ENCODE measurements at places on chromosomes 3 and 15.
A peak's percentile ranks its signal among the peaks of the same experiment; 100 is the strongest.

DNA sequence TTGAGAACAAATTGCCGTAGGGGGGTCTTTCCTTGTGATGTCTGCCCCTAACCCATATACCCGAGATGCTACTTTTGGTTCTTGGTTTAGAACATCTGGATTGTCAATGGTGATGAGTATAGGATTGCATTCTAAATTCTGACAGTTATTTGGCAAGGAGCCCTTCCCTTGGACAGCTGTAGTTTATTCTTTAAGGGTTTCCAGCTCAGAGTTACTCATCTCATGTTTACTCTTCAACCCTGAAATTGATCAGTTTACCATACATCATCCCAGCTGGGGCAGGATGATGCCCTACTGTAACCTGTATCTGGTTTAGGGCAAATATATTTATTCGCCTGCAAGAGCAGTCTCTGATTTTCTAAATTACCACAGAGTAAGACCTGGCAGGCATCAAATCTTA lies 85.7 kb upstream of the XCR1 start:
- DNase-seq: no peak

GRCh38 chr3:65173841-65174240 lies 486.0 kb upstream of the ADAMTS9 start:
- DNase-seq: no peak

GRCh38 chr3:21642433-21642832 lies 108.6 kb downstream of the ZNF385D start:
- DNase-seq: no peak

- no peak for DNase-seq
These were observed 34.5 kb upstream of the ST3GAL6 start for GRCh38 chr3:98728672-98729071.

DNA sequence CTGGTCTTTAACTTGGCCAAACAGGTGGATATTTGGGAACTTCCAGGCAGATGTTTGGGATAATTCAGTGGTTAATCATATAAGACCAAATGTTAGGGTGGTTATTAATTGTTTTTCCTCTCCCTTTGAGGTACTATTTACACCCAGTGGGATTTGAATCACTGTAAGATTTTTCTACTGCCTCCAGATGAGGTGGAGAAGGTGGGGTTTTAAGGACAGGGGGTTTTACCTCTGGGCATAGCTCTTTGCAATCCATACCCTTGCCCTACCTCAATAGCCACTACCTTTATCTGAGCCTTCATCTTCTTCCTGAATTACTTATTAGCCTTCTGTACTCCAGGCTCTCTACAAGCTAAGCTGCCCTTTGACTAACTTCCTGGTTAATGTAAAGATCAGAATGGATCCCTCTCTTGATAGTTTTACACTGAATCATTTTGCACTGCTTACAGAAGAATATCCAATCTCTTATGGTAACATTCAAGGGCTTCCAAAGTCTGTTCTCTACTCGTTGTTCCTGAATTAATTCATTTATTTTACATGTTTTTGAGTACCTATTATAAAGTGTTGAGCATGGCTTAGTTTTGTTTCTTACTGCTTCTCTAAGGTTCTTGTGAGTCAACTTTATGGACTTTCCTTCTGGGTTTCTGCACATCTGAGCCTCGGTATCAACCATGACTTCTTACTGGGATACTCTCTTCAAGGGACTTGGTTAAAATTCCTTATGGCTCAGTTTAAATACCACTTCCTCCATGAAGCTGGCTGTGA lies 331.2 kb upstream of the TBL1XR1 start:
- no peak for DNase-seq

DNA sequence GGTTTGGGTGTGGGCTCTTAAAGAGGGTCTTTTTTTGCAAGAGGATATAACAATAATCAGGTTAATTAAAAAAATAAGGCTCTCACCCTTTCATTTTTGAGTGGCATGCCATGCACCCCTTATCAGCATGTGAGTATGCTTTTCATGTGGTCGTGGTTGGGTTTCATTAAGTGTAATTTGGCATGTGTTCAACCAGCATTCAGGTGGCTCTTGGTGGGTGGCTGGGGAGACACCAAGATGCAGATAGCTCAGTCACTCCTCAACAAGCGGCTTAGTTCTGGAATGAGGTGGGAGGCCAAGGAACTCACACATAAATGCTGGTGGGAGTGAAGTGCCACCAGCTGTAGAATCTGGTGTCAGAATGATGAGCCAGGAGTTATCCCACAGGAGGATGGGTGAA lies 66.8 kb downstream of the FLNB start:
- DNase-seq: no peak

GRCh38 chr3:42688487-42689420 lies 3.4 kb downstream of the KLHL40 start:
- DNase-seq: no peak

GRCh38 chr15:94287794-94288246 lies 56.5 kb downstream of the MCTP2 start:
- DNase-seq: no peak

DNA sequence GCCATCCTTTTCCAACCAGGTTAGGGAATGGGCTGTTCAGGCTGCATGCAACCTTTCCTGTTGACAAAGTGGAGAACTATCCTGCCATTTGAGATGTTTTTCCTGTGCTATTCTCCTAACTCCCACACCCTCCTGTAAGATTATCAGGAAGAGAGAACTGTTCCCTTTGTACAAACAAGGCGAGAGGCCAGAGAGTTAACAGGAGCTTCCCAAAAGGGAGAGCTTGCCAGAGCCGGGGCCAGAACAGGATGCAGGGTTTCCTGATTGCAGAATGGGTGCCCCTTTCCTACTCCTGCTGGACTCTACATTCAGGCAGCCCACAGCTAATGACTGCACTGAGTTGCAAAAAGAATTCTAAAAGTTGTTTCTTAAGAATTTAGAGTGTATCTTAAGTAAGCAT lies 17.1 kb downstream of the PML start:
- DNase-seq: no peak

GRCh38 chr3:149812165-149812605 lies 830 bp upstream of the RNF13 start:
- DNase-seq: no peak

- no peak for DNase-seq
These were observed 568 bp upstream of the NEK4 start for GRCh38 chr3:52771334-52771681.

GRCh38 chr3:167487556-167487955 lies 13.7 kb upstream of the SERPINI2 start:
- no peak for DNase-seq

GRCh38 chr15:36632226-36632625 lies 52.8 kb downstream of the CDIN1 start:
- no peak for DNase-seq

DNA sequence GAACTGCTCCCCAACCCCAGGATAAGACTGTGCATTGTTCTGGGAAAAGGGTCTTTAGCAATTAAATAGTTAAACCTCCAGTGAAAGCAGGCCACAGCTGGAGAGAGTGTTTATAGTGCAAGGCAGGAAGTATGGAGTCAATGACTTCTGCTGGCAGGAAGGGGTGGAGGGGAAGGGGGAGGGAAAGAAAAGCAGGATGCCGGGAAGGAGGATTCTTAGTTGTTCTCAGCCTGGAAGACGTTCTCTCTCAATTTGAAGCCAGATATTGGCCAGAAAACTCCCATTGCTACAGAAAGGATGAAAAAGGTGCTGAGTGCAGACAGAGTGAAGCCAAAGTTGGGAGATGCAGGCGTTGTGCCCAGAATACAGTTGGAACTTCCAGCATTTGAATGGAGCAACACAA lies 35.7 kb upstream of the ACTL6A start:
- no peak for DNase-seq

DNA sequence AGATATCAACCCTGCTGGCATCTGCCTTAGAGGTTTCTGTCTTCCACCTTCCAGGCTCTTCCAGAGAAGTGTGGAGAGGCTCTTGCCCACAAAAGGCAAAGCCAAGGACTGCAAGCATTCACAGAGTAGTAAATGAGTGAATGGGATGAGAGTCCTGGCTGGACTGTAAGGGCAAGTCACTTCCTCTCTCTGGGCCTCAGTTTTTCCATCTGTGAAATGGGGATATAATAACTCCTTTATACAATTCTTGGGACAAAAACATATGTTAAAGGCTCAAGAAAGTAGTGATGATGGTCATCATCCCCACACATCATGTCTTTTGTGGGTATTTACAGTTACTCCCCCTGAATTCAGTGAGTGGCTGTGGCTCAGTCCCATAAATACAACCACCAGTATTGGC lies 10.7 kb upstream of the FGD5 start:
- no peak for DNase-seq

GRCh38 chr3:55544219-55544618 lies 57.1 kb upstream of the WNT5A start:
- DNase-seq: no peak

DNA sequence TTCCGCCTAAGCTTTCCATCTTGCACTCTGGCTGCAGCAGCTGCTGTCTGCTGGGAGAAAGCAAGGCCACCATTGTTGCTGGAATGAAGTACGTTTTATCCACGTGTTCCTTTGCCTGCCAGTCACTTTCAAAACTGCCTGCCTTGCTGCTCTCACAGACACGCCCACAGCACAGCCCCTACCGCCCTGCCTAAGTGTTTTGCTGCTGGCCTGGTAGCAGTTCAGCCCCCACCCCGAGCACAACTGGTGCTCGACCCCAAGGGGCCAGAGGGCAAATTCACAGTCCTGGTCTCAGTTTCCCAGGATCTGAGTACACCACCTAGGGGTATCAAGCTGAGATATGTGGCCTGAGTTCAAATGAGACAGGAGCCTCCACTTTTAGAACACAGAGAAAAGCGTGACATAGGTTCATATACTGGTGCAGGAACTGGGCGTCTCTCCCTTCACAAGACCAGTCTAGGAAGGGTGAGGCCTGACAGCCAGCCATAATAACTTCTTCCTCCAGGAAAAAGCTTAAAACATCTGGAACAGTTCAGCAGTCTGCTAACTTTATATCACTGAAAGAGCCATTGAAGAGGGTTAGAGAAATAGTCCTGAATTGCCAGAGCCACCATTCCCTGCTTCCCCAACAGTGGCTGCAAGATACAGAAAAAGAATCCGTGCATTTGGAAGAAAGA lies 1012.3 kb downstream of the ZPLD1 start:
- DNase-seq: no peak

- no peak for DNase-seq
These were observed 31.2 kb downstream of the PLA1A start for GRCh38 chr3:119628816-119629445.

DNA sequence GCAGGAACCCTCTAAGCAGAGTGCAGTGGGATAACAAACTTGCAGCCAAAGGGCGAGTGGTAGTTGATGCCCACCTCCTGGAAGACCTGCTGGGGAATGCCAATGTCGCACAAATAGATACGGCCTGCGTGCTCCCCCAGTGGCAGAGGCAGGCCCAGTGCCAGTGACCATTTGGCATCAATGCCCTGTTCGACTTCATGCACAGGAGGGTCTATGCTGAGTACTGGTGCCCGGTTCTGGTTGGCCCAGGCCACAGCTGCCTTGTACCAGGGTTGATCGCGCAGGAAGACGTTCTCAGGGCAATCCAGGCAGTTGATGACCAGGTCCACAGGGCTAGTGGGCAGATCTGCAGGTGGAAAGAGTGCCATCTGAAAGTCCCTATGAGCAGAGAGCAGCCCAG lies 17.0 kb downstream of the CLK3 start:
- DNase-seq: no peak

GRCh38 chr15:92634671-92635201 lies 20.8 kb downstream of the FAM174B start:
- DNase-seq: no peak

GRCh38 chr3:14209581-14210289 lies 31.1 kb downstream of the LSM3 start:
- no peak for DNase-seq

GRCh38 chr3:149291178-149291577 lies 42.3 kb downstream of the TM4SF18 start:
- no peak for DNase-seq

DNA sequence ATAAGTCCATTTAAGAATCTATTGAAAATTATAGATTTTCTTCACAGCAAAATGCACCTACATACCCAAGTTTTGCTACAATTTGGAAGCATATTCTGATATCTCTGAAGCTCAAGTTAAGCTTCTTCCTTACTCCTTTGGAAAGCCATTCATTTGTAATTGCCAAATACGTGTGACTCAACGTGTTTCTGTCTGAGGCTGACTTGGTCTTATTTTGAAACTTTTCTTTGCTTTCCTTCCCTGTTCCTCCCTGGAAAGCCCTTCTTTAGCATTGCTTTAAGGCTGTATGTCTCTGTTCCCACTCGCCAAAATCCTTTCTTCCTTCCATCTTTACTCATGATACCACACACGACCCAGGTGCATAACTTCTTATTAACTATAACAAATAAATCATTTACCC lies 232.0 kb downstream of the ZBBX start:
- DNase-seq: no peak

- DNase-seq: no peak
These were observed 40.8 kb downstream of the KCNAB1 start for GRCh38 chr3:156161172-156161571.

DNA sequence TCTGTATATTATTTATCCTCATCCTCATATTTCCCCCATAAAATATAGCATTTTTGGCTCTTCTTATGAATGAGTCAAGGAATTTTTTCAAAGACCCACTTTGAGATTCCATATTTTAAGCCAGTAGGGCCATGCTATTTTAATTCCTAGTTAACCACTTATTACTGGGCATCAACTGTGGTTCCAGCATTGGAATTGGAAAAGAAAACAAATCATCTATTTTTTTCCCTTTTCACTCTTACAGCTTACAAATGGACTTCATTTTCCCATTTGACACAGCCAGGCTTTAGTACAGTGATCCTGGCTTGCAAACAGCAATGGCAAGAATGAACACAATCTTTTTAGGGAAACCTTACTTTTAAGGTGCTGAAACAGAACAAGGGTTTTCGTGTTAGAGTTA lies 19.4 kb upstream of the PLCL2 start:
- DNase-seq: peak; percentile 62

- DNase-seq: peak; percentile 90
These were observed 76.5 kb downstream of the MYO1E start for GRCh38 chr15:59296181-59296617.

GRCh38 chr3:38493031-38493430 lies 3.1 kb upstream of the EXOG start:
- DNase-seq: no peak

GRCh38 chr3:118472586-118472985 lies 562.1 kb downstream of the IGSF11 start:
- DNase-seq: peak; percentile 14

- no peak for DNase-seq
These were observed 52.8 kb downstream of the CLASP2 start for GRCh38 chr3:33665294-33665693.

DNA sequence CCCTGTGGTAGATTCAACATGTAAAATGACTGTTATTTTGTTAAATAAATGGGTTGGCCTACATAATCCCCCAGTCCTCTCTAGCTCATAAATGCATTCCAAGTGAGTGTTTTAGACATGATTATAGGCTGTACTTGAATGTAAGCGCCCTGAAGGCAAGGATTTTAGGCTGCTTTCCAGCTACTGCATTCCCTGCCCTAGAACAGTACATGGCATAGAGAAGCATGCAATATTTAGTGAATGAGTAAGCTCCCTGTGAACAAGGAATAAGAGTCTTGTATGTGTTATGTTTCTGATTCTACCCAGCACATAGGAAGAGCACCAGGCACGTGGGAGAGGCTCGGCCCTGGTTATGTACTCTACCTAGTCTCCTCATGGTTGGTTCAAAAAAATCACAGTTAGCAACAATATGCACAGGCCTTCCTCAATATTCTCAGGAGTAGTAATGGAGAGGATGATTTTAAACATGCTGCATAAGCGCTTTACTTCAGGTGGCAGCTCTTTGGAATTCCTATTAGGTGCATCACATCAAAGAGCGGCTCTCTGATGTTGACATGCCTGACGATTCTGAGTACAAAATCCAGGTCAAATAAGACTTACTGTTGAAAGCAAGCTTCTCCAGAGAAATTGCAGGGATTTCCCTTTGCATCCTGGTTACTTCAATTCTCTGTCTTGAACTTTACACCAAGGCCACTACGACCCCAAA lies 456.6 kb downstream of the MAGI1 start:
- no peak for DNase-seq

Measured in HS-27A (cell line).